ENCODE measurements at places on chromosomes 5 and 9.

- DNase-seq: no peak
These were observed 13.4 kb upstream of the CCDC112 start for GRCh38 chr5:115309751-115310370.

DNA sequence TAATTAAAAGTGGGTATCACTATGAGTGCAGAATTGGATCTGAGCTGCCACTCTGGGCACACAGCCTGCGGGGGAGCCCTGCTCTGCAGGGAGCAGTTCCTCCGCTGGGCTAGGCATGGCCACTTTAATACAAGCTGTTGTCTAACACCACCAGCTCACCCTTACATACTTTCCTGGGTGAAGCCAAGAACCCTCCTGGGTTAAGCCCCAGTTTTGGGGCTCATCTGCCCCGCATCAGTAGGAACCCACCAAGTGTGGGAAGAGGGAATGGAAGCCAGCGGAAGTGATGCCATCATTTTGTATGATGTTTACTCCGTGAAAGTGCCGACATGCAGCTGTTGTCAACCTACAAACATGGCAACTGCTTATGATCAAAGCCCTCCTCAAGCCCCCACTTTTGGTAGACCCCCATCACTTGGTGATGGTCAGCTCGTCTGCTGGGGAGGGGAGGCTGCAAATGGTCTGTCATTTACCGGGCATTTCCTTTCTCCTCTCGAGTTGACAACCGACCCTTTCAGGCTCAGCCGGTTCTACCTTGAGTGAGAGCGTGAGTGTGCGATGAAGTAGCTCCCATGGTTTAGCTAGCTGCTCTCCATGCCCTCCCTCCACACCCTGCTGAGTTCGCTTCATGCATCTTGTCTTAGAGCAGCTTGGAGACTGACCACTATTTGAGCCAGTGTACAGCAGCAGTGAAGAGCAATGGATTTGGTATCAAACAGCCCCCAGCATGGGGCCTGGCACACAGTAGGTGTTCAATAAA is 95.3 kb upstream of the IER5L start:
- no peak for DNase-seq

- DNase-seq: no peak
These were observed 397.6 kb upstream of the IRX1 start for GRCh38 chr5:3198074-3198449.

- DNase-seq: no peak
These were observed 30.3 kb downstream of the EPB41L4A start for GRCh38 chr5:112388739-112389138.

DNA sequence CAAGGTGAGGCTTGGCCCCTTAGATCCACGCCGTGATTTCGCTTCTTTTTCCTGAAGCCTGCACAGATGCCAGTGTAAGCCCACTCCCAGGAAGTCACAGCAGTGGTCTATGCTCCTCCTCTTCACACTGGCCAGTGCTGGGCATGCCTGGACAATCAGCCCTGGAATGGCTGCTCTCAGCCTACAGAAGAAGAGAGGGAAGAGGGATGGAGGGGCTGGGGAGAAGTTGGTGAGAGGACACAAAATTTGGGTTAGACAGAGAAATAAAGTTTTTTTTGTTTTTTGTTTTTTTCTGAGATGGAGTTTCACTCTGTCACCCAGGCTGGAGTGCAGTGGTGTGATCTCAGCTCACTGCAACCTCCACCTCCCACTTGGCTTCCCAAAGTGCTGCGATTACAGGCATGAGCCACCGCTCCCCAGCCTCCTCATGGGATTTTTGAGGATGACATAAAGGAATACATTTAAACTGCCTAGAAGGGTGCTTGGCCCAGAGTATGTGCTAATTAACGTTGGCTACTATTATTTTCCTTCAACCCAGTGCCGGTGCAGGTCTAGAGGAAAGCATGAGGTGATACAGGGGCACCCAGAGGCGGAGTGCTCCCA is 830 bp downstream of the S100Z start:
- DNase-seq: no peak

- no peak for DNase-seq
These were observed 601.3 kb downstream of the PSAT1 start for GRCh38 chr9:78898234-78898633.

- no peak for DNase-seq
These were observed 35.7 kb downstream of the OXCT1 start for GRCh38 chr5:41834506-41834905.

DNA sequence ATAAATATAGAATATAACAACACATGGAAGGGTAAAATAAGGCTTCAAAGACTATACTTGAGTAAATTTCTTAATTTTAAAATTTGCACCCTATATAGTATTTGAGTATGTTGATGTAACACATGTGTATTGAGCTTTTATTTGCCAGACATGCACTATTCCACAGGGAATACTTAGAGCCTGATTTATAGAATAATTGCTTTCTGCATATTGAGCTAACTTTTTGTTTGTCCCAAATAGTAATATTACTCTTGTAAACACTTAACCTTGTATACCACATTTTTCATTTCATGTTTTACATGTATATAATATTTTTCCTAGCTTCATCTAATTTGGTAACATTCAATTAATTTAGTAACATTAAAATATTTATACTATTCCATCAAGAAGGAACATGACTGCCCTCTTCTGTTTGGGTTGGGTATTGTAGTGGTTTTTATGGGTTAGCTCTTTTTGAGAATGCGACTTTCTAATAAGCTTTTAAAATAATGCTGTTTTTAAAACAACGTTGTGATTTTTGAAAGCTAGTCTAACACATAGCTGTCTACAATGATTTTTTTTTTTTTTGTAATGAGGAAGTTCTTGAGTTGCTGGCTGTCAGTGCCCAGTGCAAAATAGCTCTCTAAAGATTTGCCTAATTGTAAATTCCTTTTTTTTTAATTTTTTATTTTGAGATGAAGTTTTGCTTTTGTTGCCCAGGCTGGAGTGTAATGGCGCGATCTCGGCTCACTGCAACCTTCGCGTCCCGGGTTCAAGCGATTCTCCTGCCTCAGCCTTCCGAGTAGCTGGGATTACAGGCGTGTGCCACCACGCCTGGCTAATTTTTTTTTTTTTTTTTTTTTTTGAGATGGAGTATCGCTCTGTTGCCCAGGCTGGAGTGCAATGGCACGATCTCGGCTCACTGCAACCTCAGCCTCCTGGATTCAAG is 4.8 kb downstream of the SUB1 start:
- DNase-seq: no peak

All from naive thymus-derived CD8-positive, alpha-beta T cell (primary cell).